ENCODE measurements at places on chromosomes 7 and 10. TPM values are rescaled to one million over a fixed set of nuclear protein-coding genes. Genes with fewer than 3 reads are reported as not detected.

Gene SLC13A1
- total RNA-seq = not detected

Gene ZC3HAV1L
- 23.1 TPM for total RNA-seq

Gene PROSER2
- 3.9 TPM for total RNA-seq

Gene AKR1B15
- not detected for total RNA-seq

Gene PILRA
- total RNA-seq = 0.06 TPM

Gene KAZALD1
- 0.31 TPM for total RNA-seq

Gene TLX1
- not detected for total RNA-seq

Gene HMX2
- not detected for total RNA-seq

Gene ADAP1
- 4.3 TPM for total RNA-seq

Gene KCP
- not detected for total RNA-seq

Gene FAM13C
- 10.2 TPM for total RNA-seq

Gene COL17A1
- total RNA-seq = 0.88 TPM

Gene HOXA5
- 8.3 TPM for total RNA-seq

Gene GPER1
- total RNA-seq = 1.1 TPM

Gene OR2A1
- not detected for total RNA-seq

Gene ZMYND11
- 27.5 TPM for total RNA-seq

Gene NPFFR1
- total RNA-seq = not detected

All from bladder microvascular endothelial cell (primary cell).